ENCODE measurements at places on chromosomes 7 and 10.

DNA sequence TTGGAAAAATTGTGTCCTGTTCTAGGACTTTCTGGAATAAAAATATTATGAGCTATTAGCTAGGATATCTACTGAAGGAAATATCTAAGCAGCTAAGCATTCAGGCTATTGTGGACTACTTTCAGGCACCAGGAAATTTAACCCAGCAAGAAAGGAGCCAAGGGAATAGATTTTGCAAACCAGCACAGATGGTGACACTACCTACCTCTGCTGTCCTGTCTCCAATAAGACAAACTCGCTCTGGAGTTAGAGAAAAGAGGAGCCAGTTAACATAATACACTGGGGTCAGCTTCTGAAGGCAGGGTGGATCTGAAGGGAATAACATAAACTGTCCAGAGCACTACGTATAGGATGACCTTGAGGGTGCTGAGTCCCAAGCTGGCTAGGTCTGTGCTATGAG is 223.7 kb upstream of the PRSS58 start:
- peak; percentile 27 for DNase-seq

DNA sequence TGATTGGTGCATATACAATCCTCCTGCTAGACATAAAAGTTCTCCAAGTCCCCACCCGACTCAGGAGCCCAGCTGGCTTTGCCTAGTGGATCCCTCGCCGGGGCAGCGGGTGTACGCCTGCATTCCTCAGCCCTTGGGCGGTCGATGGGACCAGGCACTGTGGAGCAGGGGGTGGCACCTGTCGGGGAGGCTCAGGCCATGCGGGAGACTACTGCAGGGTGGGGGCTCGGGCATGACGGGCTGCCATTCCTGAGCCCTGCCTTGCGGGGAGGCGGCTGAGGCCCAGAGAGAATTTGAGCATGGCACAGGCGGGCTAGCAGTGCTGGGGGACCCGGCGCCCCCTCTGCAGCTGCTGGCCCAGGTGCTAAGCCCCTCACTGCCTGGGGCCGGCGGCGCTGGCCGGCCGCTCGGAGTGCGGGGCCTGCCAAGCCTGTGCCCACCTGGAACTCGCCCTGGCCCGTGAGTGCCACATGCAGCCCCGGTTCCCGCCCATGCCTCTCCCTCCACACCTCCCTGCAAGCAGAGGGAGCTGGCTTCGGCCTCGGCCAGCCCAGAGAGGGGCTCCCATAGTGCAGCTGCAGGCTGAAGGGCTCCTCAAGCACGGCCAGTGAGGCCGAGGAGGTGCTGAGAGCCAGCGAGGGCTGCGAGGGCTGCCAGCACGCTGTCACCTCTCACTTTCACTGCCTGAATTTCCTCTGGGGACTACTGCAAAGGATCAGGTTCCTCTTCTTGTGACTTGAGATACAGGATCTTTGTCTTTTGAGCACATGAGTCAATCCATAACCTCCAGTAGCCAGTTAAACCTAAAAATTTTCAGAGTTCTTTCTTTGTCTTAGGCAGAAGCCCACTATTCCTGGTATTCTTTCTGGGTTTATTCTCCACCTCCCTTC is 25.1 kb upstream of the ELOVL3 start:
- peak; percentile 74 for DNase-seq

DNA sequence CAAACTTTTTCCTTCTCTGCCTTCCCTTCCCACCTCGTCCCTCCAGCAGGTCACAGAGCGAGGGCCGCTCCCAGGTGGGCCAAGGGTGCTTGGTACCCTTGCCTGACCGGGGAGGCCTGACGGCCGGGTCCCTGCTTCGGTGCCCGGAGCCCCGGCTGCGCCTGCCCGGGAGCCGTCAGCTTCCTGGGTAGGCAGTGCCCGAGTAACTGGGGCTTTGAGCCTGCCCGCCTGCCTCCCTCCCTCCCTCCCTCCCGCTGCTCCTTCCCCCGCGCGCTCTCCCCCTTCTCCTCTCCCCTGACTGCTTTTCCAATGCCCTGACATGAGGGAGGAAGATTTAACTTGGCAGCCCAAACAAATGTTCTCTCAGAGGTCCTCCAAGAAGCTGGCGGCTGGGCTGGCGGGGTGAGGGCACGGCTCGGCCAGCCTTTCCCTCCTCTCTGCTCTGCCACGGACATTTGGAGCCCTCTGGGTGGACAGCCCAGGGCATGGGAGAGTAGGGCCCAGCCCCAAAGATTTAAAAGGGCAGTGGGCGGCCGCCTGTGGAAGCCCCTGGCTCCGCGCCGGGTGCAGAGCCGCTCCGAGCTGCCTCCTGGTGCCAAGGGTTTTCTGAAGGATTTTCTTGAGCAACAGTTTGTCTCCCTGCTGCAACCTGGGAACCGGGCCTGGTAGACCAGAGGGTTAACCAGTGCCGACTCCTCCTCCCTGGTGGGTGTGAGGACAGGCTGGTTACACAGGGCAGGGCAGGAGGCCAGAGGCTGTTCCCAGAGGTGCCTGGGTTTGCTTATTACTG is 2.0 kb downstream of the ZMIZ1 start:
- DNase-seq: peak; percentile 74

- no peak for DNase-seq
Observed at GRCh38 chr10:71840177-71840957, 10.7 kb downstream of the PSAP start.

- no peak for DNase-seq
Observed at GRCh38 chr7:126948664-126949063, 304.1 kb downstream of the GRM8 start.

DNA sequence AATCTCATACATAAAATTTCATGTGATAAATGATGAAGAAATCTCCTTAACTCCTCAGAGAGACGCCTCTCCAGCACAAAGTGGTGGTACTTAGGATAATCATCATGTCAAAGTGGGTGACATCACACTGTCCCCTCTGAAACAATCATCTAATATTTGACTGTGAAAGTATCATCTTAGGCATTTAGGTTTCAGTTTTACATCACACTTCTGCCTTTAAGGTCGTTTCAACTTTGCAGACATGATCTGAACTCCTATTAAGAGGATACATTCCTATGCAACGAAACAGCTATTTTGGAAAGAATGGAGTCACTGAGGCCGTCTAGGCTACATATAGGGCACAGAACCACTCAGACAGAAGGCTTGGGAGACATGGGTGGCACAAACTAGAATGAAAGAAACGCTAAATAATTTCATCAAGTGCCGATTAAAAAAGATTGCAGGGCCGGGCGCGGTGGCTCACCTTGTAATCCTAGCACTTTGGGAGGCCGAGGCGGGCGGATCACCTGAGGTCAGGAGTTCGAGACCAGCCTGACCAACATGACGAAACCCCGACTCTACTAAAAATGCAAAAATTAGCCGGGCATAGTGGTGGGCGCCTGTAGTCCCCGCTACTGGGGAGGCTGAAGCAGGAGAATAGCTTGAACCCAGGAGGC is 2.0 kb downstream of the VOPP1 start:
- DNase-seq: no peak

DNA sequence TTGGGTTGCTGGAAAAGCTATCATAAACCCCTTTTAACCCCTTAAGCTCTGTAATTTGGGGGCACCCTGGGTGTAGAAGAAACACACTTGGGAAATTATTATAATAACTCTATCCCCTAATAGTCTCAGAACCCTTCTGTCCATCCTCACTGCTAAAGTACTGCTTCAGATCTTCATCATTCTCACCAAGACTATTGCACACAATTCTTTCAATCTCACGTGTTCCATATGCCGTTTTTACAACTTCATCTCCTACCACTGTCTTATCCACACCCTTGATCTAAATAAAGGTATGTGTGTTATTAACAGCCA is 15.8 kb downstream of the ANKRD22 start:
- no peak for DNase-seq

- DNase-seq: no peak
Observed at GRCh38 chr7:151601521-151602305, 82.0 kb upstream of the RHEB start.

GRCh38 chr7:44724276-44724675 is 24.4 kb upstream of the ZMIZ2 start:
- no peak for DNase-seq

GRCh38 chr7:100483722-100484672 is at the start of gene NYAP1:
Gene NYAP1, plus strand, starts transcription at chr7:100483927. Its CDS starts 1,385 bp downstream, at chr7:100485312.
- peak; percentile 62 for DNase-seq

DNA sequence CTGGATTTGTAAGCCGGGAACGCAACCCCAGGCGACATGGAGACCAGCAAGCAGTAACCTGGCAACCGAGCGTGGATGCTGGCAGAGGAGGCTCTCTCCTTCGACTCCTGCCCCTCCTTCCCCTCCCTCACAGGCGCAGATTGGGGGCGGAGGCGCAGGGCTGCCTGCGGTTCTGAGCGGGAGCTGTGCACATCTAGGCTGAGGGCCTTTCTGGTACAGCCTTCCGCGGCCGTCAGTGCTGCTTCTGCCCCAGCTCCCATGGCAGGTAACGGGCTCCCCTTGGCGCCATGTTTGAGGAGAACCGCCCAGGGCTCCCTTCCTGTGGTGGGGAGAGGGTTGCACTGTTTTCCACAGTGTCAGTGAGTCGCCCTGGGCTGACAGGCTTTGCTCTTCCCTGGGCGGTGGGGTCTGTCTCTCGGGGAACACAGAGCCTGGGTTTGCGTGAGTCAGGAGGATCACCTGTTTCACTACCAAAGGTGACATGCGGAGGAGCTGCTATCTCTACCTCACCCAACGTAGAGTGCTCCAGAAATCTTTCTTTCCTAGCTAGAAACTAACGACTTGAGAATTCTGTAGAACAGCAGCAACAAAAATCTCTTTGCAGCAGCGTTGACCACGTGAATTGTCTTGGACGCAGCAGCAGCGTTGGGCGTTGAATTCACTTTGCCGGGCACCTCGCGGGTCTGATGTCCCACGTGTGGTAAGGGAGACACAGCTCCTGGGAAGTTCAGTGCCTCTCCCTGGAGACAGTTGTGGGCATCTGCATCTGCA is 154.8 kb upstream of the COBL start:
- DNase-seq: no peak

DNA sequence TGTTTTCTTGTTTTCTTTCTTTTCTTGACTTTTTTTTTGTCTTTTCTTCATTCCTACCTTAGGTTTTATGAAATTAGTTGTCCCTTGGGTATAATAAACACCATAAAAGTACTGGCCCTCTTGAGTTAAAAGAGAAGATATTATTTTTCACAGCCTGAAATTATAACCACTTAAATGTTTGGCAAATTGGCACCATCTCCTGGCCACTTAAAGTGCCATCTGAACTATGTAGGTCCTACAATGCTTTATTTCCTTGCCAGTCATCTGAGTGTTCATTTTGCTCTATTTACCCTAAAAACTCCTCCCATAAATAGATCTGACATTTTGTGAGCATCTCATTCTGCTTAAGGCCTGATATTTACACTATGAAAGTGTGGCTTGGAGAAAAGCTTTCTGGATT is 98.9 kb upstream of the PRKCQ start:
- DNase-seq: no peak

DNA sequence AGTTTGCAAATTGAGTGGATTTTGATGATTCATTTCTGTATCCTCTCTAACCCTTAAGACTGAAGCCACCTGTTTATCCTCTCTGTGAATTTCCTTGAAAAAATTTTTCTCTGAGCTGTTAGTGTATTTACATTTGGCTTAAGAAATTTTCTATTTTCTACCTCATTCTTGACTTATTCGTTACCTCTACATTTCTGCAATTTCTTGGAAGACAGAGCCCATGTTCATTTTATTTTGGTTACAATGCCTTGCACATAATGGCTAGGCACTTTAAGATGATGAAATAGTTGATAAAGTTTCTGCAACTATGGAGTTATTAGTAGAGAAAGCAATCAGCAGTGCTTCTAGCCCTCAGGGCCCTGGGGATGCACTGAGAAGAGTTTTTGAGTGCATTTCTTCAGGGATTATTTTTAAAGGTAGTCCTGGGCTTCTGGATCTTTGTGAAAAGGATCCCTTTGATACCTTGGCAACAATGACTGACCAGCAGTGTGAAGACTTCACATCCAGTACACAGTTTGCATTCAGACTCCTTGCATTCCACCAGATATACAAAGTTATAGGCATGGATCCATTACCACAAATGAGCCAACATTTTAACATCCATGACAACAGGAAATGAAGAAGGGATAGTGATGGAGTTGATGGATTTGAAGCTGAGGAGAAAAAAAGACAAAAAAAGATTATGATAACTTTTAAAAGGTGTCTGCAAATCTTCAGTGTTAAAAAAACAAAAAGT is 68.2 kb downstream of the CH25H start:
- DNase-seq: no peak

- no peak for DNase-seq
Observed at GRCh38 chr10:131702531-131703356, 198.1 kb upstream of the PPP2R2D start.

GRCh38 chr10:21020545-21020944 is 123.4 kb upstream of the NEBL start:
- peak; percentile 38 for DNase-seq

DNA sequence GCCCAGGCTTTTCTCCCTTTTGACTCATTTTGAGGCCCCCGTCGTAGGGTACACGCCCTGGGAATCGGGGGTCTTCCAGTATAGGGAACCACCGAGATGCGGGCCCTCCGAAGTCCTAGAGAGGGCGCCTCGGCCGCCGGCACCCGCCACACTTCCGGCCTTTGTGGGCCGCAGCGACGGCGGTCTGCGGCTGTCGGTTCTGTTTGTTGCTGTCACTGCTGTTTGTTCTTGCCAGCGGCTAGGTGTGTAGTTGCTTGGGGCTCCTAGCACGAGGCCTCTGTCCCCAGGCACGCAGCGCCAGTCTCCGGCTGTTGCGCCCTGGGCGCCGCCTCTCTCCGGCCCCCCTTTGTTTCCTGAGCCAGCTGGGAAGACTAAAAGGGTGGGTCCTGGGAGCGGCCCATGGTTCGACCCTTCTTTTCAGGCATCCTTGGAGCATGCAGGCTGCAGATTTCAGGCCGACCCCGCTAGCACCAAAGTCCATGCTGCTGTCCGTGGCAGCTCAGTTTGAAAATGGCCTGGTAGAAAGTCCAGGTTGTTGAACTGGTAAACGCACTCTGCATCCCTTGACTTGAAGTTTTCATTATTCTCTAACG is 17.8 kb upstream of the ZKSCAN1 start:
- DNase-seq: no peak

DNA sequence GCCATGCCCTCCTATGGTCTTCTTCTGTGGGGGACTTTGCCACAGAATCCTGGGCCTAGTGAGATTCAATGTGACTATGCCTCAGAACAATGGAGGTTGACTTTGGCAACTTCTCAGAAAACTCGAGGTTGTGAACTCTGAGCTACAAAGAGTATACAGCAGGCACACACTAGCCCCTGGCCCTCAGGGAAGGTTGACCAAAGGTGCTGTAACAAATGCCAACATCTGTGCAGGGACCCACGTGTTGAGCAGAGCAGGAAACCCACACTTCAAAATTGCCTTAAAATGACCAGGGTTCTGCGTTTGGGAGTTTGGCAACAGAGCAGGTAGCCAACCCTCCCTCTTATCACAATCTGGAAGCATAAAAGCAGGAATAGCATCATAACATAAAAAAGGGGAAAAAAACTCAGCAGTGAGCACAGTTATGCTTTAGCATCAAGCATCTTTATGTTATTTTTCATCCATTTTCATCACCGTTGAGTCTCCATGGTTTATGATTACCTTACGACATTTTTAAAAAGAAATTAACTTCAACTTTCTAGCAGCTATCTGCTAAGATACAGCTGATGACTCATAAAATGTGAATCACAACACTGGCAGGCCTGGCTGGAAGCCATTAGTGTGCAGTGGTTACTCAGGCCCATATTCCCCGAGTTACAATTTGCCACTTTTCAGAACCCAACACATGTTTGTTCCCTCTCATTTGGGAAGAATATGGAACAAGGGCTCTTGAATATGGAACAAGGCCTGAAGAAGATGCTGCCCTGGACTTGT is 11.1 kb downstream of the PRLHR start:
- DNase-seq: no peak
